Stimulated activated naive CD8-positive, alpha-beta T cell treated with anti-CD3 and anti-CD28 coated beads, Interleukin-15, Interleukin-2, amounts not matched to agents 100 U/mL and 50 U/mL, for 24 hours (primary cell): ENCODE measurements at places on chromosomes 3 and 15.

GRCh38 chr3:129248286-129248979 lies 973 bp upstream of the COPG1 start:
- no peak for DNase-seq

- DNase-seq: no peak
These were observed 164.3 kb downstream of the LRRK1 start for GRCh38 chr15:101083336-101084045.

GRCh38 chr3:147410116-147410525 lies 956 bp downstream of the ZIC1 start:
- no peak for DNase-seq

DNA sequence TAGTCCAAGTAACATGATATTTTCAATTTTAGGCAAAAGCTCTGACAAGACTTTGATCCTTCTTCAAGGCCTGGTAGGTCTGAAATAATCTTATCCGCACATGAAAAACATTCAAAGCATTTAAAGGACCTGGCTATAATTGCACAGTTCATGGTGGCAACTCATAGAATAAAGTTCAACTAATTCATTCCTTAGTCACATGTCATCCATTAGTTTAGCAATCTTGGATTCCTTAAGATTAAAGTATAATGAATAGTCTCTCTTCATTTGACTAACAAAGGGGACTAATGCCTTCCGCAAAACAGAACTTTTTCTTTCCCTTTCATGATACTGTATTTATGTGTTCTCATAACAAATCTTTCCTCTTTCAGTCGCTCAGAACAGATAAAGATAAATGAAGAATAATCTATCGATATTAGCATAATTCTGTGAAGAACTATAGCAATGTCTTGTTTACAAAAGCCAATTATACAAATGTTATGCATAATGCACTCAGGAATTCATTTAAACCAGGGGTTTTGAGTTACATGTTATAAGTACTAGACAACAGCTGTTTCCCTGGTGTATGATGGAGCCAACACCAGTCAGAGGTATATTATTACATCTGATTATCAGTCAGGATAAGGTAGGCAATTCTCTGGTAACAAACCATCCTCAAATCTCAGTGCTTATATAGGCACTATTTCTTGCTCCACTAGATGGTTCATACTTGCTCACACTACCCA lies 172.5 kb downstream of the POTEB3 start:
- no peak for DNase-seq

DNA sequence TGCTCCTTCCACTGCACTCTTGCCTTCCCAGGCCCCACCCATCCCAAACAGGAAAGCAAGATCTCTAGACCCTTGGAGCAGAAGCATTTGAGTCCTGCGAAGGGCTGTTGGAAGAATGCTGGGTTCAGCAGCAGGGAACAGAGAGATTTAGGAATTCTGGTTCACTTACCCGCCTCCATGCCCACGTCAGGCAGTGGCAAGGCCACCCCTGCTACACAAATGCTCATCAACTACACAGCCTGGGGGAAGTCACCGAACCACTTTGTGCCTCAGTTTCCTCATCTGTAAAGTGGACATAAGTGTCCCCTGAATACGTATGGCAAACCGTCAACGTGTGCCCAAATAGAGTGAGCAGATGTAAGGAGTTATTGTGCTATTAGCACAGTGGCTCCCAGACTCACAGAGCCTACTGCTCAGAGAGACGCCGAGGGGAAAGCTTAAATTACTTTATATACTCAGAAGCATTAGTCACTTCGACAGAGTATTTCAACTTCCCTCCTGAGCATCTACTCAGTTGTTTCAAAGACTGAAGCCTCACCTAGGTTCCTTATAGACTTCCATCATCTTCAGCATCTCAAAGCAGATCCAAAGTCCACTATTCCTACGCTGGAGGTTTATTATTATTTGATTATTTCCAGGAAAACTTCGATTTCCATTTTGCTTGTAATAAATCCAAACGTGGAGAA lies 905 bp downstream of the HOMER2 start:
- no peak for DNase-seq

DNA sequence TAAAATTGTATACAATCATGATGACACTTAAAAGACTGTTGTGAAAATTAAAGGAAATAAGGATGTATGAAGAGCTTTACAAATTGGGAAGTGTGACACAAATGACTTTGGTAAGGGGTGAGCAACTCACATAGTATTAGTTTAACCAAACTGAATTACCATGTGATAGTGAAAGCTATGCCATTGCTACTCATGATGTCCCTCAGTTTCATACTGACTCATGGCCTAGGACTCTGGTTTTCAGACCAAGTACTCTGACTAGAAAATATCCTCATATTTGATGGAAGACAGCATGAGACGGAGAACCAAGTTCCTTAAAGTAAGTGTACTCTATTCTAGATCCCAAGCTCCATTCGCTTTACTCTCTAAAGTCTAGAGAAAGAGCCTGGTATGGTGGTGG lies 203.2 kb upstream of the ICE2 start:
- no peak for DNase-seq

- DNase-seq: no peak
These were observed 89.0 kb downstream of the MLH1 start for GRCh38 chr3:37082317-37082716.

DNA sequence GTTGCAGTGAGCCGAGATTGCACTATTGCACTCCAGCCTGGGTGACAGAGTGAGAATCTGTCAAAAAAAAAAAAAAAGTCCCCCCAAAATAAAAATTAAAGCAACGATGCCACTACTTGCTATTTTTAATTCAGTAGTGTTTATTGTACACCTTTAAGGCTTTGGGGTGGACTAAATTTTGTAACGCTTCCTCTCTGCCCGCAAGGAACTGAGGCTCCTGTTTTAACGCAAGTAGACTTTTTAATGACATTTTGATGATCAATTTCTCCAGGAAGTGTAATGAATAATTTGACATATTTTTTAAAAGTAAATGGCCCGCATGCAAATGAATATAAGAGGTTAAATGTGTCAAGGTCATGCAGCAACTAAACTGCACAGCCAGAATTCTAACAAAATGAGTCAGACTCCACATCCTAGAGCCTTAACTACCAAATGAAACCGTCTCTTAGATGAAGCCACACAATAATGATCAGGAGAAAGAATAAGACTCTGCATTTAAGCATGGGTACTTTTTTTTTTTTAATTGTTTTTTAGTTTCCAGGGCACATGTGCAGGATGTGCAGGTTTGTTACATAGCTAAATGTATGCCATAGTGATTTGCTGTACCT lies 96.8 kb upstream of the LMOD3 start:
- DNase-seq: no peak

- no peak for DNase-seq
These were observed 125.2 kb downstream of the ANXA2 start for GRCh38 chr15:60272623-60273022.

DNA sequence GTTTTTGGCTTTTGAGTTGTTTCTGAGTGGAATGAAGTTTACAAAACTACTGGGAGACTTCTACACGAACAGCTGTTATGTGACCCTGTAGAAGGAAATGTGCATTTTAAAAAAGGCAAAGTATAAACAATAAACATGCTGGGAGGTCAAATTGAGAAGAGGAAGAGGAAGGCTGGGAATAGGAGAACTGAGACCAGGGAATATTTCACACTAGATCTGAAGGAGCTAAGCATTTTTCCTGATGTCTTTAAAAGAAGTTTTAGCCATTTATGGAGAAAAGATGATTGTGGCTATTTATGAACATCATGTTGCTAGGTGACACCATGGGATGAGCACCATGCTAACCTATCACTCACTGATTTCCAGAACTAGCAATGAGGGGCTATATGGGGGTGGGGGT lies 76.3 kb upstream of the FAM98B start:
- no peak for DNase-seq

GRCh38 chr15:37933666-37934065 lies 774 bp upstream of the TMCO5A start:
- DNase-seq: no peak

GRCh38 chr3:71585887-71586809 lies 2.6 kb upstream of the FOXP1 start:
- DNase-seq: no peak

GRCh38 chr3:143203848-143204247 lies 84.3 kb downstream of the CHST2 start:
- DNase-seq: no peak

GRCh38 chr3:31613177-31613576 lies 80.5 kb downstream of the STT3B start:
- no peak for DNase-seq

DNA sequence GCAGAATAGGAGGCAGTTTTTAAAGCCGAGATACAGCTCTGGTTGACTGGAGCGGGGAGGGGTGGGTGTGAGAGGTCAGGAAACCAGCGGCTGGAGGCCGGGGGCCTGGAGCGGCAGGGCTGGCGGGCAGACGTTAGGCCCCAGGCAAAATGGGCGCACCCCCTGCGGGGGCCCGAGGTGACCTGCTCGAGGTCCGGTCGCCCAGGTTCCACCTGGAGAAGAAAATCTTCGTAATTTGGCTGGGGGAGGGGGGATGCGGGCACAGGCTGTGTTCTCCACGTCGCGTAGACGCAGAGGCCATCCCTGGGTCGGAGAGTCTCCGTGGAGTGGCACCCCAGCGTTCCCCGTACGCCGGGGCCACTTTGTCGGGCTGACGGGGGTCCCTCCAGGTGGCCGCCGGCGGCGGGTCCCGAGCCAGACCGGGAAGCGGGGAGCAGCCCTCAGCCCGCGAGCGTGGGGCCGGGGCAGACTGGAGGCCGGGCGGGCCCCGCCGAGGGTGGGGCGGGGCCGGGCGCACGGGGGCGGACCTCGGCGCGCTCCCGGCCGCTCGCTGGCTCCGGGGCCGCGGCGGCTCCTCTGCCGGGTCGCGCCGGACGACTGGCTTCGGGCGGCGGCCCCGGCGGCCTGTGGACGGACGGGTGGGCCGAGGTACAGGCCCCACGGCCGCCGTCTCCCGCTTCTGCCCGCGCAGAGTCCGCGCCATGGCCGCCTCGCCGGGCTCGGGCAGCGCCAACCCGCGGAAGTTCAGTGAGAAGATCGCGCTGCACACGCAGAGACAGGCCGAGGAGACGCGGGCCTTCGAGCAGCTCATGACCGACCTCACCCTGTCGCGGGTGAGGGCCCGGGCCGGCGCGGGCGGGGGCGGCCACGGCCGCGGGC lies at the start of gene CRTC3:
TSS of gene CRTC3 (plus strand) at position 553 of the 879 bp plus-strand sequence. CDS start at position 702, 149 bp downstream.
- DNase-seq: peak; percentile 65

- DNase-seq: no peak
These were observed 157.5 kb downstream of the FBLN2 start for GRCh38 chr3:13706451-13706850.

DNA sequence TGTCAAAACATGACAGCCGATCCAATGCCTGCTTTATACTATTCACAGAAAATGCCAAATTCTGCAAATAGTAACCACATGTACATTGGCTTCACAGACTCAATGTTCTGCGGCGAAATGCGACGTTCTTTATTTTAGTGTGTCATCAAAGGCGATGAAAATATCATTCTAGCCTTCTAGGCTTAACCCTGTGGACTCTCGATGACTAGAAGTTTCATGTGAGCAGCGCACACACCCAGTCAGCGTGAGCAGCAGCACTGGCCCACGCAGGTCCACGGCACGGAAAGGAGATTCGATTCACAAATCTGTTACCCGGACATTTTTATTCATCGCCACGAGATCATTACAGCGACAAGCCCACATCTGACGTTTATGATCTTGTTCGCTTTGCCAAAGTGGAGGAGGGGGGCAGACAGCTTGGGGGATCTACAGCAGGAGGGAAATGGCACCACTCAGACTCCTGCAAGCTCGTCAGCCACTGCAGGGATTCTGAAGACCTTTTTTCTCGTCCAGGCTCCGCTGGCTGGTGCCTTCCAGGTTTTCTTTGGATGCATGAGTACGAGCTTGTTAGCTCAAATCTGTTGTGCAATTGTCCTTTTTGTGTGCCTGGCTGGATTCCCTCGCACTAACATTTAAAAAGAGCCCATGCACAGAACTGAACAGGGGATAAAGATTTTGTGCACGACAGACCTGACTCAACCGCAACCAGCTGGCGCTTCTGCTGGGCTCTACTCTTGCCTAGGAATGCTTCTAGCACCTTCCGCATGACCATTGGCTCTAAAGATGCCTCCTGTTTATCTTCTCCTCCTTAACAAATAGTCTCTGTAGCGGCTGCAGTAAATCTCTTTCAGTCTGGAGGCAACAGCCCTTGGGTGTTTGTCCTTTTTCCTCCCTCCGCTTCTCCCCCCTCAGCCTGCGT lies 938.4 kb downstream of the MCTP2 start:
- no peak for DNase-seq

DNA sequence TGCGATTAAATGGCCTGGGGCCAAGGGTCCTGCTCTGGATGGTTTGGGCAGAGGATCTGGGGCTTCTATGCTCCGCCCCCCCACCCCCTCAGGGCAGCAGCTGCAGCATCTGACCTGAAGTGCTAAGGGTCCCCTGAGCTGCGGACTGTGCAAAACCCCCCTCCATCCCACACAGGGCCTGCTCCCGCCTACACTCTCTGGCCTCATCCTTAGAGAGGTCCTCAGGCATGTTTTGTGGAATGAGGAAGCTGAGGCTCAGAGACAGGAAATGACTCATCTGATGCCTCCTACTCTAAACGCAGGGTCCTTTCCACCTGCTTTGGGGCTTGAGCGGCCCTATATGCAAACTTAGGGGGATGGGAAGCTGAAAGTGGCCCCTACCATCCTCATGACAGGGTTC lies 59.5 kb upstream of the CTSH start:
- DNase-seq: peak; percentile 27

- no peak for DNase-seq
These were observed 24.5 kb downstream of the ESYT3 start for GRCh38 chr3:138458774-138459499.

DNA sequence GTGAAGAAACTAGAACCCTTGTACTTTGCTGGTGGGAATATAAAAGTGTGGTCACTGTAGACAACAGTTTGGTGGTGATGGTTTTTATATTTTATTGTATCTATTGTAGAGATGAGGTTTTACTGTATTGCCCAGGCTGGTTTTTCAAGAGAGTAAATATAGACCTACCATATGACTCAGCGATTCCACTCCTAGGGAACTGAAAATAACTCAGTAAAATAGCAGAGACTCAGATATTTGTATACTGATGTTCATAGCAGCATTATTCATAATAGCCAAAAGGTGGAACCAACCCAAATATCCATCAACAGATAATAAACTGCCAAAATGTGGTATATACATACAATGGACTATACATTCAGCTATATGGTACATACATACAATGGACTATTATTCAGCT lies 68.8 kb upstream of the IL12A start:
- no peak for DNase-seq
